AG09319 (cell line): ENCODE measurements at places on chromosomes 7 and 10.

DNA sequence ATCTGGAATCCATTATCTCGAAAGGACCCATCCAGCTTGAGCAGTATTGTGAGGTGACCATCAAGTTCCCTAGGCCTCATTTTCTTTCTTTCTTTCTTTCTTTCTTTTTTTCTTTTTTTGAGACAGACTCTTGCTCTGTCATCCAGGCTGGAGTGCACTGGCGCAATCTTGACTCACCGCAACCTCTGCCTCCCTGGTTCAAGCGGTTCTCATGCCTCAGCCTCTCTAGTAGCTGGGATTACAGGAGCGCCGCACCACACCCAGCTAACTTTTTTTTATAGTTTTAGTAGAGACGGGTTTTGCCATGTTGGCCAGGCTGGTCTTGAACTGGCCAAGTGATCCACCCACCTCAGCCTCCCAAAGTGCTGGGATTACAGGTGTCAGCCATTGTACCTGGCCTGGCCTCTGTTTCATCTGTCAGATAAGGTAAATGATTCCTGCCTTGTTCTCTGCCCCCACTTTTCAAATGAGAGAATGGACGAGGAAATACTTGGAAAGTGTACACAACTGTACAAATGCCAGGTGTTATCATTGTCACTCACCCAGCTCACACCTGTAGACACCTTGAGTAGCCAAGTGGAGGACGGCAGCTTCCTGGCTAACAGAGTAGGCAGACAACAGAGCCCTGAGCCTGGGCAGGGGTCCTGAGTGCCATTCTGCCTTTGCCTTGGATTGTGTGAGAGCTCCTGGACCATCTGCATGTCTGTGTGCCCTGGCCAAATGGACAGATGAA lies 54.1 kb downstream of the HK1 start:
- DNase-seq: no peak

GRCh38 chr10:26528715-26529393 lies 90.7 kb downstream of the APBB1IP start:
- no peak for DNase-seq

DNA sequence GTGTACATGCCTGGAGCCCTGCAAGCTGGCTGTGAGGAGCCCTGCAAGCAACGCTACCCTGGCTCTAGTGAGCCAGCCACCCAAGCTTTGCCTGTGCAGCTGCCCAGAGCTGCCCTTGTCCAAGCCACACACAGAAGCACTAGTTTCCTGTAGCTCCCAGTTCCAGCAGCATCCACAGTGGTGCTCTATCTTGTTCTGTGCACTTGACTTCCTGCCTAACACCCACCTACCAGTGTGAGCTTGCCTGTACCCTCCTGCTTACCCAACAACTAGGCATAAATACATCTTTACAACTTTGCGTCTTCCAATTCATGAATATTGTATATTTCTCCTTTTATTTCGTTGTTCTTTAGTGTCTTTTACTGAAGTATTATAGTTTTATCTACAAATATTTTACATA lies 32.2 kb upstream of the ZNF518A start:
- no peak for DNase-seq

- no peak for DNase-seq
Observed at GRCh38 chr10:60611291-60611747, 167.0 kb upstream of the CDK1 start.

GRCh38 chr7:157964521-157964920 lies 623.1 kb downstream of the PTPRN2 start:
- DNase-seq: no peak

DNA sequence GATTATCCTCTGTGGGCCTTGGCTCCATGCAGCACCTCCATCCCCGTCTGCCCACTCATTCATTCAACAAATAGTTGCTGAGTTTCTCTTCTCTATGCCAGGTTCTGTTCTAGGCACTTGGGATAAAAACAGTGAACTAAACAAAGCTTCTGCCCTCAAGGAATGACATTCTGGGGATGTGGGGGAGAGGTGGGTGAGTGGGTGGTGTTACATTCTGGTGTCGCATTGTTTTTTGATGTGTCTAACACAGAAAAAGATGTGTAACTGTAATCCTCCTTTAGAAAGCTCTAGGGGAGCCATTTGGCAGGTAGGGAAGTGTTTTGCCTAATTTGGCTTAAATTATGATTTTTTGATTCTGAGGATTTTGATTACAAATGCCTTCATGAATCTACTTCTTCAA lies 21.4 kb downstream of the AUTS2 start:
- DNase-seq: no peak

DNA sequence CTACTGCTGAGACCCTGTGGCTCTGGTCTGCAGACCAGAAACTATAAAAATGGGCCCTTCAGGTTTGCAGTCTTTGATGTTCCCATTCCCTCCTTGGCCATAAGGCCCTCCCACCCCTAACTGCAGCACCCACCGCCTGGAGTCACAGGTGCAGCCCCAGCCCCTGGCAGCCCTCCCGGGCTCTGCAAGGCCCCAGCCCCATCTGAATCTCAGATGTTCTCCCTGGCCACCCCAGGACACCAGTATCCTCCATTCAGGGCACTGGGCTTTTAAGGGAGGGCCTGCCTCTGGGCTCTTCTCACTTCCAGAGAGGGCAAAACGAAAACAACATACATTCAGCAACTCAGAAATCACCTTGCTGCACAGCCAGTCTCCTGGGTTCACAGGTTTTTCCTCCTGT lies 107.7 kb upstream of the RET start:
- DNase-seq: no peak

GRCh38 chr10:112768121-112768520 lies 181.9 kb upstream of the TCF7L2 start:
- no peak for DNase-seq

DNA sequence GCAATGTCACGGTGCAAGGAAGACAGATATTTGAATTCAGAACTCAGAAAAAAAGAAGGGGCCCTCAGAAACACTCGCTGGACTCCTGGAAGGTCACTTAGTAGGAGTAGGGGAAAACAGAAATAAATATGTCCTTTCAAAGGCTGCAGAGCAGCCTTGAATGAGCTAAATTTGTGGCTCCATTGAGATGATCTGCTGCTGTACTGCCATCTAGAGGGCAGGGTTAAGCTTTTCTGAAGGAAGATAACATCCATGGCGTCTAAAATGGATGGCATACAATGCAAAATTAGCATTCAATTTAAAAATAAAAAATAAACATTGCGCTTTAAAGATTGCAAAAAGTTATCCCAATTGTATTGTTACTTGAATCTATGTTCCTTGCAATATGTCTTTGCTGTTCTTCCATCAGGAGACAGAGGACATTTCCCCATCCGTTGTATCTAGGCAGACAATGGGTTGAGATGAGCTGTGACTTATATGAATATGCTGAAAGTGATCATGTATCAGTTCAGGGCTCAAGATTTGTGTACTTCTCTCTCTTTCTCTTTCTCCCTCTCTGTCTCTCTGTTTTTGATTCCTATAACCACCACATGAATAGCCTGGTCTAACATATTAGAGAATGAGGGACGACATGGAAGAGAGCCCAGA lies 642.2 kb downstream of the SH2D4B start:
- no peak for DNase-seq
